SK-N-DZ (cell line): ENCODE measurements at places on chromosomes 2 and 18.

DNA sequence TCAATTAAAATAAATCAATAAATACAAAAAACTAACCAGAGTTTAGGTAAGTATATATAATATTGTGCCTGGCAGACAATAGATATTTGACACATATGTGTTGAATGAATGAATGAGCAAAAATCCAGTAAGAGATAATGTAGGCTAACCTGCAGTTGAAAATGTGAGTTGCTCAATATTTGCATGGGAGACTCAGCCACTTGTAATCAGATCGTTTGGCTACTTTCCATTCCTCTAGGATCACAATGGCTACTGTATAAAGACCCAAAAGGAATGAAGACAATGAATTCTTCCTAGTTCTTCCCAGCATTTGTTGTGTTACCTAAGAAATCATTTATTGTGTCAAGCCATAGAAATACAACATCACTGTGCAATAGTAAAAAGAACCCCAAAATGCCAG lies 25.3 kb downstream of the PIEZO2 start:
- no peak for DNase-seq

DNA sequence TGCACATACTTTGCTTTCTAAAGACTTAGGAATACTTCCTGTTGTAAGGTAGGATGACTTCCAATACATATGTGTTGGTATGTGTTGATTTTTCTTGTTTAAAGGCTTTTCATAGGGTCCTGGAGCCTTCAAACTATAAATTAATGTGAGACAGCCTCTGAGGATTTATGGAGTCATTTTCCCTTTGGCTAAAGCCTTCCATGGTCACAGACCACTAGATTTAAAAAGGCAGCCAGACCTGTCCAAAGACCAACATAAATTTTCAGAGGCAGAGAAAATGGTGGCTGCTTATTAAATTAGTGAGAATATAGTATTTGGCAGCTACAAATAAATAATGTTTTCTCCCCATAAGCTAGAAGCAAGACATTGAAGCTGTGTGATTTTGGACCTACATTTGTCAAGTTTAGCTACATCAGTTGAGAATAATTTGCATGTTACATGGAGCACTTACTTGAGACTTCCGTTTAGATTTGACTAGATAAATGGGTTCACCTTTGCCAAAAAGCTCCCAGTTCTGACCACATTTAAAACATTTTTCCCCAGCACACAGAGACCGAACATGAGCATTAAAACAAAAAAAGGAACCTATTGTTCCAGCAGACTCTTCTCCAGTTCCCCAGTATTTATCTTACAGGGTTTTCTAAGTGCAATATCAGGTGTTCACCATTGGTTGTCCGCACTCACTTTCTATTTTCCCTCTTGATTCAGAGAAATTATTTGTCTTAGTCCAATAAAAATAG lies 402.9 kb downstream of the PARD3B start:
- no peak for DNase-seq

- no peak for DNase-seq
Measured at GRCh38 chr18:2564373-2564772, 6.9 kb downstream of the METTL4 start.

DNA sequence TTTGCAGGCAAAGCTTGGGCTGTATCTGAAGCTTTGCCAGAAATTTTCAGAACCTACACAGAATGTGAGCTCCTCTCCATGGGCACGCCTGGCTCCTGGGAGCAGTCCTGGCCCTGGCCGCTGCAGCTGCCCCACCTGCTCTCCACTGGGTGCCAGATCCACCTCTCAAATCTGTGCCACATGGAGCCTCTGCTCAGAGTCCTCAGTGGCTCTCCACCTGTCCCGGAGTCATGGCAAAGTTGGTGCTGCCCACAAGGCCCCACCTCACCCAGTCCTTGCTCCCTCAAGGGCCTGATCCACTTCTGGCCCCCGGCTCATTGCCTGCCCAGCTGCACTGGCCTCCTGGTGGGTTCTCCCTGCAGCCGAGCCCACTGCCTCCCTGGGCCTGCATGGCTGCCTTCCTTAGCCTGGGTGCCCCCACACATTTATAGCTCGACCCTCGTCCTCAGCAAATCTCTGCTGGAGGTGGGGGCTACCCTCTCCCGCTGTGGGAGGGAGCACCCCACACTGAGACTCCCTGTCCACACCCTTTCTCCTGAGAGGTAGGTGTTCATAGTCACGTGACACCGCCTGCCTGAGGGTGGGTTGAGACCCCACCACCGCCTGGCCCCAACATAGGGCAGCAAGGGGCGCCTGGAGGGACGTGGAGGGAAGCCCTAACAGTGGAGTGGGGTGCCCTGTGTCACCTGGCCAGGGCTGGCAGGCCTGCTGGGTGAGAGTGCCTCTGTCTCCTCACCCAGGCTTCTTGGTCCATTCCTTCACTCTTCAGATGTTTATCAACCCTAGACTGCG lies 224.1 kb downstream of the SH3RF3 start:
- no peak for DNase-seq

DNA sequence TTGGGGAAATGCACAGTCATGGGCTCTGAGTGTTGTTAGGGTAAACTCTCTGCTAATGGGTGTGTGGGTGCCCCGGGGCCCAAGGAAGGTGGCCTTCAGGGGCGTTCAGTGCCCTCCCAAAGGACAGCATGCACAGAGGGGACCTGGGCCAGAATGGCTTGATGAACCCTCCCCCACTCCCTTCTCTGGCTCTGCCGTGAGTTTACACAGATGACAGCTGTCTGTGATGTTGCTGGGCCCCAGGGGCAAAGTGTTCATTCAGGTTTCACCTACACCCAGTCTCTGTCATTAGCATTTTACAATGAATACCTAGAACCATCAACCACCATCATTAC lies 3.2 kb downstream of the NPPC start:
- no peak for DNase-seq

GRCh38 chr2:134336352-134336751 lies 82.5 kb downstream of the MGAT5 start:
- DNase-seq = no peak

DNA sequence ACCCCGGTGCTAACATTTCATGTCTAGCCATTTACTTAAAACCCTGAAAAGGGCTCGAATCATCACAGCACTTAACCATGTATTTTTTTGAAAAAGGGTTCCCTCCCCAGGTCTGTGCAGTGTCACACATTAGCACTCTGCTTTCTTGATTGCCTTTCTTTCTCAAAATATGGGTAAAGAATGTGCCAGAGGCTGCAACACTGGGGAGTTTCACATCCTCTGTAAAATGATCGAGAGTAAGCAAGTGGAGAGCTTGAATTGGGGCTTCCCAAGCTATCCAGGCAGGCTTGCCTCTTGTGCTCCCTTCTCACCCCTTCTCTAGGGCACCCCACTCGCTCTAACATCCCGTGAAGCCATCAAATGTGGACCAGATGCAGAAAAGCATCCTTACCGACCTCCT lies 177.0 kb upstream of the CCDC68 start:
- DNase-seq = no peak

- no peak for DNase-seq
Measured at GRCh38 chr2:36587101-36587500, 10.9 kb downstream of the FEZ2 start.

- no peak for DNase-seq
Measured at GRCh38 chr2:207231106-207231865, 65.5 kb upstream of the KLF7 start.

DNA sequence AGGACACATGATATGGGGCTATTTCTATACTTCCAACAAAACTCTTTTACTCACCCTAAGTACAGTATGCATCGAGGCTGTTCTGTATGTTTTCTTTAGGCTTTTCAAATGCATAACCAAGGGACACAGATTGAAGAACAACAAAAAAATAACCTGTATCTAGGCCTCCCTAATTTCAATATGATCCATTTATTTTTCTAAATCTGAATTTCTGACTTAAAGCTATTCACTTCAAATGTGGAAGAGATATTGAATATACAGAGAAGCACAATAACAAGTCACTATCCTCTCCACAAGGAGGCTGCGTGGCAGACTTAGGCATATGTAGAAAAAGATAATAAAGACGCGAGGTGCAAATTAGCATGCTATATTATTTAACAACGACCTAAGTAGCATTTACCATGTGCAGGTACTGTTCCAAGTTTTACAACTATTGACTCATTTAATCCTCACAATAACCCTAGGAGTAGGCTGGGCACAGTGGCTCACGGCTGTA lies 39.3 kb upstream of the MFF start:
- DNase-seq = no peak

GRCh38 chr2:58466804-58467203 lies 225.7 kb upstream of the FANCL start:
- DNase-seq = no peak

DNA sequence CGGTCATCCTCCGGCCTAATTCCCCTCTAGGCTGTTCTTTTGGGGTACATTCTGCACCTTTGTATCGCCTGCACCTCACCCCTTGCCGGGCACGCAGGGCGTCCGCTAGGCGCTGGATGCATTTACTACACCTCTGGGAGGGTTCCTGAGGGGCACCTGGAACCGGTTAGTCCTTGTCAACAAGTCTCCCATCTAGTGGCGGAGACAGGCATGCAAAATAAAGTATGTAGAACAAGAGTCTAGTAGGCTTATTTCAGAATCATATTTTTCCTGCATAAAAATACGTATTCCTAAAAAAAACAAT lies 705 bp upstream of the TEX261 start:
- peak; percentile 63 for DNase-seq

- DNase-seq = no peak
Measured at GRCh38 chr2:22276696-22277095, 1108.3 kb upstream of the KLHL29 start.

GRCh38 chr18:5817816-5818215 lies 77.5 kb downstream of the TMEM200C start:
- DNase-seq = no peak

DNA sequence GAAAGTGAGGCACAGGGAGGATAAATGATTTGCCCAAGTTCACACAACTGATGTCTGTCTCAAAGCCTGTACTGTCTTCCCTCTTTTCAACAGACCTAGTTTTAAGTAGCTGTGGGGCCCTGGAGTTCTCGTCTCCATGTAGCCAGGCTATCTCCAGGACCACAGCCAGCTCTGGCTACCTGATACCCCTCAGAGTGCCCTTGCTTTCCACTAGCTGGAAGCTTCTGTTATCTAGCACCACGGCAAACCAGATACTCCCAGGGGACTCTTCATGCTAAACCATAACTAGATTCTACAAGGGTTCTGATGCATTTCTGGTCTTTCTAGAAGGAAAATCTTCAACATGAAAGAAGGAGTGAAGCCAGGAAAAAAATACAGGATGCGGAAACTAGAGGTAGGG lies 137.3 kb downstream of the GALNT14 start:
- DNase-seq = no peak

- DNase-seq = no peak
Measured at GRCh38 chr2:66189553-66189952, 245.4 kb upstream of the MEIS1 start.

DNA sequence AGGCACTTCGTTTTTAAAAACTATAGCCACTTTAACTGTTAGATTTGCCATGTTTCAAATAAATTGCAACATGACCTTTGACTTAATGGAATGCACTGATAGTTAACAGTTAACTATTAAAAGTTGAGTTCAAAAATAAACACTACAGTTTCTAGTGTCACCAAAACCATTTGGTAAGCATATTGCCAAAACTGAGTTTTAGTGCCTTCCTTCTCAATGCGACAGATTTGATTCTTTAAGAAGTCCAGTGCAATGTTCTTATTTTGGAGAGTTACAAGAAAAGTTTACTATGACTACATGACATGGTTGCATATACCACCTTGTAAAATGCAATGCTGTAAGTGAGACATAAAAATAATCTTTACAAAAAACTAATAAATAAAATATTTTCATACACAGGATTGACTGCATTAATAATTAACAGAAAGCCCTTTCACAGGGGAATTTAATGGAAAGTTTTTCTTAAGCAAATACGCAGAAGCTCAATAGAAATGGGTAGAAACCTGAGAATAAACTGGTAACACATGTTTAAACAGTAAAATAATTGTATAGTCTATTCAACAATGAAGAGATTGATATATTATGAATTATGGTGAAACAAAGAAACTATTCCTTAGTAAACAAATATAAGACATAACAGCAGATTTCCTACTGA lies 53.8 kb downstream of the GRB14 start:
- no peak for DNase-seq

DNA sequence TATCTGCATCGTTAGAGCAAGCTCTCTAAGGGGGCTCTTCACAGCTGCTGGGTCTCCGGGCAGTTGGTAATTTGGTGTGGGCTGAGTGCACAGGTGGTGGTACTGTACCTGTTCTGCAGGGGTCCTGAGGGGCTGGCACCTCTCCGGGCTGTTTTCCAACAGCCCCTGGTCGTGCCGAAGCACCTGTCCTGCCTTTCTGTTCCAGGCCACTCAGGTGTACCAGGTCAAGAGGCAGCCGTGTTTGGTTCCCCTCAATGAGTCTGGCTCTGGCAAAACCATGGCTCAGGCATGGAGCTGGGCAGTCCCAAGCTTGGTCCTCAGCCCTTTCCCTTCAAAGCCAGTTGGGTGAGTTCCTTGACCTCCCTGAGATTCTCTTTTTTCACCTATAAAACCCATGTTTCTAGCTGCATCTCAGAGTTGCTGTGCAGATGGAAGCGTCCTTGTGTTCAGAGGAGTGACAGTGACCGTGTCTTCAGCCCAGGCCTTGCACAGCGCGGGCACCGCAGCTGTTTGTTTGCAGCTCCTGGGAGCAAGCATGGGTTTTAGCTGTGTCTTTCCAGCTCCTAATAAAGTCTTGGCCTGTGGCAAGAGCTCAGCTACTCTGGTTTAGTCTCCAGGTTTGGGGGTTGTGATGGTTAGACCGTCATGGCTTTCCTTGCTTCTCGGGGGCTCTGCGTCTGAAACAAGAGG lies 110.9 kb downstream of the GLI2 start:
- DNase-seq = no peak

DNA sequence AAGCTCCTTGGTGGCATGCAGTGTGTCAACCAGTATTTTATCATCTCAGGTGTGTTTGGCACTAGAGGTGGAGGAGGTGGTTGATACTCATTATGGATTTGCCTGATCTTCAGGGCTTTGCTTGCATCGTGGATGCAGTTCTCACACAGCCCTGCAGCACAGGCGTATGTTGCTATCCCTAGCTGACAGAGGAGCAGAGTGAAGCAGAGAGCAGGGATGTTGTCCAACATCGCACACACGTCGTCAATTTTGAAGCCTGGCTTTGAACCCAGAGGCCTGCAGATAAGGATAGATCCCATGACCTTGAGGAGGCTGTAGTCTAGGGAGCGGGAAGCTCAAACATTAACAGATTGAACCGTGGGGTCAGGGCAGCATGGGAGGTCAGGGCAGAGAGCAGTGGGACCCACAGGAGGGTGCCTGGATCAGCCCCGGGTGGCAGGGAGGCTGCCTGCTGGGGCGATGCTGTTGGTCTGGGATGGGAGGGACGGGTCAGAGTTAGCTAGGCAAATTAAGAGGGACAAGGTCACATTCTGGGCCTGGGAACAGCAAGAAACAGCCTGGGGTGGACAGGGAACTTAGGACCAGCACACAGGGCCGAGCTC lies 4.2 kb downstream of the RNF144A start:
- no peak for DNase-seq

GRCh38 chr18:8367217-8367988 lies 241.8 kb upstream of the RAB12 start:
- peak; percentile 43 for DNase-seq
